SK-N-SH (cell line): ENCODE measurements at places on chromosomes 2 and 18. TPM values are rescaled to one million over a fixed set of nuclear protein-coding genes. Genes with fewer than 3 reads are reported as not detected.

- DNase-seq: no peak
Observed at GRCh38 chr18:34411952-34412351, 187.2 kb upstream of the NOL4 start.

DNA sequence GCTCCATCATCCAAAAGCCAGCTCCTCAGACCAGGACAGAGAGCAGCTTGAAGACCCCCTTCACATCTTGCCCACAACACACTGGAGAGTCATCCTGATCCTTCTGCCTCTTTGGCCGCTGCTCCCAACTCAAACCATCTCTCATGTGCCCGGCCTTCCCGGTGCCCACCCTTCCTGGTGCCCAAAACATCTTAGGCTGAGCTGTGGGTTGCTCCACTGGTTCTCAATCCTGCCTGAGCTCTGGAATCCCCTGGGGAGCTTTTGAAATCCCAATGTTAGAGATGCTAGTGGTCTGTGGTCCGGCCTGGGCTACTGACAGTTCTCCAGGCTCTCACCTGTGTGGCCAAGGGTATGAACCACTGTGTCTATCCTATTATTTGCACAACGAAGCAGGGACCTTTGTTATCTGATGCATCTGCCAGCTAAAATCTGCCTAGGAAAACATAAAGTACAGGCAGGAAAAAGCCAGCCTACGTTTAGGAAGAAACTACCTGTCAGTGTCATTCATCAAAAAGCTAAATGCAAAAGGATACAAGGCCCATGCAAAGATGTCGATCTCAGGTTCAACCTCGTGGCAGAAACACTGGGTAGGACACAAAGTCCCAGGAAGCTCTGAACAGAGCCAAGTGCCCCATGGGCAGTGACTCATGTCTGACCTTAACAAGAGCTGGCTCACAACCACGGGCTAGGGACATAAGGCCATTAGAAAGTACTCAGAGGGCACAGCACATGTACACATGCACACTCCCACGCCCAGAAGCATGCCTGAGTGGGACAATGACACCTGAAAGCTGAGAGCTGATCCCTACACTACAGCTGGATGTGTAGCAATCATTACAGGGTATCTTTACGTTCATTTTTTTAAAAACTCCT lies 30.8 kb downstream of the TBC1D8 start:
- DNase-seq: no peak

Gene LBX2
- polyA plus RNA-seq: 0.03 TPM in 1 of 2 replicates, not detected in the other

Gene LYG2
- polyA plus RNA-seq: not detected in 2 replicates

DNA sequence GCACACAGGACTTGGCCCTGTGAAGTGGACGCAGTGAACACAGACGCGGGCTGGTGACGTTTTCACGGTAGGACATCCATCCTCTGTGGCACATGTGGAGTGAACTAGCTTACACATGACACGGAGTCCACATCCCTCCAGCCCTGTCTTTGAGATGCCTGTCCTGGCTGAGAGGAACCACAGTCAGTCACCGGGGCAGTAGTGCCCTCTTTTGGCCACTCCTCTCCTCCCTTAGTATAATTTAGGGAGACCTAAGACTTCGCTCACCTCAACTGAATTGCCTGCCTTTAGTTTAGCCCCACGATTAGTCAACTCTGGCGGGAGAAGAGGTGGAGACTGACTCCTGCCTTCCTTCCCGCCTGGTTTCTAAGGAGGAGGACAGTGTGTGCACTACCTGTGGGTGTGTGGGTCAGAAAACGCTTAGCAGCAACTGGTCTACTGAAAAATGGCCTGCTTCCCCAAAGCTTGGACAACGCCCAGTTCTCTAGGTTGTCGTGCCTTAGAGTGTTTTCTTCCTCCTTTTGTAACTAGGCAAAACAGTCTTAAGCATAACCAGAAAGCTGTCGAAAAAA lies 70.6 kb downstream of the MBP start:
- no peak for DNase-seq

- DNase-seq: no peak
Observed at GRCh38 chr2:227821043-227821942, 7.7 kb downstream of the CCL20 start.
